ENCODE measurements at places on chromosomes 3 and 15.

DNA sequence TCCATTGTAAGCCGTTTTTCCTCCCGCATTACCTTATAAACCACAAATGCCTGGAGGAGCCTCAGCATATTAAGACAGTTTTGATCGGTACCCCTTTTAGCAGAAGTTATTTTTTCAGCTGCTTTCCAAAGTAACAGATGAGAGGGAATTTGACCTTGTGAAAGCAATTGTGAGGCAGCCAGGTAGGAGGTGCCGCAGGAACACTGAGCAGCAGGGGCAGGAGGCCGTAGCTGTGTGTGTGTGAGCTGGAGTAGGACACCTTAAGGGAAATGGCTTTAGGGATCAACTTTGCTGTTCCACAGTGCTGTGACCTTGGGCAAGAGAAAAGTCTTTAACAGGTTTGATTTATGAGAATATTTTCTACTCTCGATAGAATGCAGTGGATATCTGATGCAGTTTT lies 482.1 kb downstream of the IL5RA start:
- no peak for DNase-seq

DNA sequence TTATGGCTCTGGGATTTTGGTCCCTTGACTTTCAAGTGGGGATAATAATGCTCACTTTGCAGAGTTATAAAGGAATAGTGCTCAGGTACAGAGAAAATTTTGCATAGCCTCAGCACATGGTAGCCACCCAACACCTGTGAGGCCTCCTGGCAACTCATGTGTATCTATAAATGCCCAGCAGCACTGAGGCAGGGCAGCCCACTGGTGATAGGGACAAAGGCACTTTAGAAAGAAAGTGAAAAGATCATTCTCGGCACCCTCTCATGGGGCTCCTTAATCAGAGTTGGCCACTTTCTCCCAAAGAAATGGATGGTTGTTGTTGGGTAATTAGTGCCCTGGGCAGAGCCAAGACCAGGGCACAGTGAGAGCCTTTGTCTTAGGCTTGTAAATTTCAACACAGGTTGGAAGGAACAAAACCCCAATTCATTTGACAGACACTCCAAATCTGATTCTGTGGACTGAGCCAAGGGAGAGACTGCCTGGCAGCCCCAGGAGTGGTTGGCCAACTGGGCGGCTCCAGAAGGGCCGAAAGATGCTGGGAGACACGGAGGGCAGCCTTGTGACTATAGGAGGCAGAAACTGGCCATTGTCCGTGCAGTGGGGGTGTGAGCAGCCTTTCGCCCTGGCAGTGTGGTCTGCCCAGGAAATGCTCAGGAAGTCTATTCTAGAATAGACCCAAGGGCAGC lies 213.2 kb upstream of the RGMA start:
- DNase-seq, result no peak

GRCh38 chr3:127106053-127106452 lies 86.9 kb upstream of the PRR23E start:
- no peak for DNase-seq

GRCh38 chr3:78258798-78259197 lies 1218.9 kb downstream of the ROBO2 start:
- peak; percentile 93 for DNase-seq

GRCh38 chr3:114336122-114336697 lies 42.4 kb downstream of the TIGIT start:
- no peak for DNase-seq

- DNase-seq, result no peak
Measured at GRCh38 chr15:53031469-53031868, 241.3 kb upstream of the ONECUT1 start.

GRCh38 chr15:93138681-93139250 lies 49.8 kb upstream of the RGMA start:
- DNase-seq, result no peak

GRCh38 chr3:13023235-13023970 lies 49.8 kb downstream of the IQSEC1 start:
- peak; percentile 33 for DNase-seq

- DNase-seq, result no peak
Measured at GRCh38 chr3:30775040-30775439, 119.4 kb downstream of the GADL1 start.

DNA sequence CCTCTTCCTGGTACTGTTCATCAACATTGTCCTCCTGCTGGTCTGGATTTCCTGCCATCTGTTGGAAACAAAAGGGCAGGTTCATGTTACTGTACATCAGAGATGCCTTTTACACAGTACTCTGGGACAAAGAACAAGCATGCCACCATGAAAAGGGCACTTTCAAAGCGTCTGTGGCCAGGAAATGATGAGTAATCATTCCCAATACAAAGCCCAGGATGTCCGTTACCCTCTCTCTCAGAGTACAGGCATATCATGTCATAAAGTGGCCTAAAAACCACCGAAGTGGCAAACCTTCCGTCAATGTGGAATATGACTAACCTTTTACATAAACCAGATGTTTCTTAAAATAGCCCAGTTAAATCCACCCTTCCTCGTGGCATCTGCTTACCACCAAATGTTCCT lies 71.2 kb downstream of the GOLIM4 start:
- peak; percentile 78 for DNase-seq

DNA sequence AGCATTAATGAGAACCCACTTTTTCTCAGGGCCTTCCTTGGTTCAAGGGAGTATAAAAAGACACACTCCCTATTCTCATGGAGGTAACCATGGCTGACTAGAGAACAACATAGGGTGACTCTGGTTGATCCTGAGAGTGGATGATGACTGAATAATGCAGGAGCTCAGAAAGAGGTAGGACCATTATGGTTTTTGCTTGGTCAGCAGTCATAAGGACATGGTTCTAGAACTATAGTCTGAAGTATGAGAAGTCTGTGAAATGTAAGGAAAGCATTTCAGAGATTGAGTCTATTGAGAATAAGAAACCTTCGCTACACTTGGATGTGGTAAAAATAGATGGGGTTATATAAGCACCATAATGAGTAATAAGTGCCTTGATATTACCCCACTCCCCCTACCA lies 184.1 kb upstream of the GPR149 start:
- no peak for DNase-seq

DNA sequence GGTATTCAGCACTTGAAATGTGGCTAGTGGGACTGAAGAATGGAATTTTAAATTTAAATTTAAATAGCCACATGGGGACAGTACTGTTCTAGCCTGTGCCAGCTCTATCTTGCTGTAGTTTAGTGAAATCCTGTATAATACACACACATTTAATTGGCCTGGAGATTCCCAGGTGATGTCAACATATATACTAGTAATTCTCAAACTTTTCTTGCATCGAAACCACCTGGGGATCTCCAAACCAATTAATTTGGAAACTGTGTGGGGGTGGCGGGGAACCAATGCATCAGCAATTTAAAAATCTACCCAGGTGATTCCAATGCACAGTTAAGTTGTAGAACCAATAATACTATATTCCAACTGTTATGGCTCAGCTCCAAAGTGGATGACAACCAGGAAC lies 228.9 kb upstream of the MRPL3 start:
- DNase-seq, result no peak

DNA sequence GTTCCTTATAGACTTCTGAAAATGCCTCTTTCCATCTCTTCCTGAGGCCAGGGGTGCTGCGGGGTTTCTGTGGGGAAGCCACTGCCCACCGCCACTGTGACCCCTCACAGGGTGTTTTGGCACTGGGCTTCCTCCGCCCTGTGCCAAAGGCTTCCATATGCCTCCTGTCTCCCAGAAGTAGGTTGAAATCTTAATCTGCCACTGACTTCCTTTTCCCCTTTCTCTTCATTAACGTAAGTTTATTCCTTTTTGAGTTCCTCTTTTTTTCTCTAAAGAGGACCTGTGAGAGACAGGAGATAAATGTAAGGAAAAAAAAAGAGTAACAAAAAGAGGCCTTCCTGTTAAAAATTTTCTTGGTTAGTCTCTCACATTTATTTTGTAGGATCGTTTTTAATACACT lies 220.5 kb downstream of the CTNNB1 start:
- DNase-seq, result no peak

- no peak for DNase-seq
Measured at GRCh38 chr3:172070269-172070668, 30.9 kb downstream of the FNDC3B start.

GRCh38 chr3:10762116-10762515 lies 53.9 kb upstream of the SLC6A11 start:
- DNase-seq, result no peak

- no peak for DNase-seq
Measured at GRCh38 chr15:75796321-75796720, 46.9 kb upstream of the UBE2Q2 start.

- DNase-seq, result no peak
Measured at GRCh38 chr15:69066007-69066995, 51.8 kb downstream of the NOX5 start.

GRCh38 chr3:29281344-29282241 lies 722 bp downstream of the RBMS3 start:
- DNase-seq, result peak; percentile 67

- DNase-seq, result no peak
Measured at GRCh38 chr3:120683671-120684301, 1.7 kb upstream of the HGD start.

DNA sequence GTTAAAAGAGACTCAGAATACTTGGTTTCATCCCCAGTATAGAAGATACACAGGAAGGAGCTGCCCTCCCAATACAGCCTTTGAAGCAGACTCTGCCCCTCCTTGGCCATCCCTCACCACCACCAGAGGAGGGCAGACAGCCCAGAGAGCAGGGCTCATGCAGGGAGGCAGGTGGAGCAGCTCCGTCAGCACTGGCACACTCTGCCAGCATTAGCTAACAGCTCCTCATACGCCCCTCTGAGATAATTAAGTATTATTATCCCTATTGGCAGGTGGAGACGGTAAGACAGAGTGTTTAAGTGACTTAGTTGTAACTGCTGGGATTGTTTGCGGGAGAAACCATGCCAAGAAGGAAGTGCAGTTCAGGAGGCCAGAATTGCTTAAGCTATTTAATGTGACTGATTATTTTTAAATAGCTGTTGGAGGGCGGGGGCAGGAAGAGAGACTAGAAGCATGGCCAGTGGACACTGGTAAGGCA lies 434.0 kb downstream of the EPHB1 start:
- no peak for DNase-seq

DNA sequence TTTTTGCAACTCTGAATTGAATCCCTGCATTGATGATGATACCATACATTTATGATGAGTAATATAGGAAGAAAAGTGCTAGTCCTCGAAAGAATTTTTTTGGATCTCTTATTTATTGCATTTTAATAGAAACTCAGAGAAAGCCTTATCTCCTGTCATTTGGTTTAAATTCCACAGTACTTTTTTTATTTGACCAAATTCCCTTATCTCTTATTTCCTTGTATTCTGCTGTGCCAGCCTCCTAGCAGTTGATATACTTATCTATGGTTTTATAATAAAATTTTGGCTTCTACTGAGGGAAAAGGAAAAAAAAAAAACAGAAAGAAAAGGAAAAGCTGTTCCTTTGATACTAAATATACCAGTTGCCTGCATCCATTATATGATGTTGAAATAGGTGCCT lies 535.1 kb upstream of the NR2F2 start:
- DNase-seq, result peak; percentile 12

DNA sequence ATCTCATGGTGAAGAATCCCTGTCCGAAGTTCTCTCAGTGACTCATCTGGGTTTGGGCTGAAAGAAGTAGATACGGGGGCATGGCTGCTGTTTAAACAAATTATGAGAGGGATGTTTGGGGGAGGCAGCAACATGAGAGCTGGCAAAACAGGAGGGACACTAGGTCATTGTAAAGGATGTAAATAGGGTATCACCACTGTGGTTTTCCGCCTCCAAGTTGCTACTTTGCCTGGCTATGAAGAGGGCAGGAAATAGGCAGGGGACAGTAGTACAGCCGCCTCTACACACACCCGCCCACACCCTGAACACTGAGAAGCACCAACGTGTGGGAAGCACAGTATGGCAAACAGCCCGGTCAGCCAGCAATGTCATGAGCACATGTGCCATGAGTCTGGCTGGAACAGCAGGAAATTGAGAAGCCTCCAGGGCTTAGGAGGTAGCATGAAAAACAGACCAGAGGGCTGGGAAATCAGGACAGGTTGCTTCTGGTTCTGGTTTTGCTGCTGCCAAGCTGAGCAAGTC lies 17.1 kb downstream of the HEXA start:
- peak; percentile 91 for DNase-seq

DNA sequence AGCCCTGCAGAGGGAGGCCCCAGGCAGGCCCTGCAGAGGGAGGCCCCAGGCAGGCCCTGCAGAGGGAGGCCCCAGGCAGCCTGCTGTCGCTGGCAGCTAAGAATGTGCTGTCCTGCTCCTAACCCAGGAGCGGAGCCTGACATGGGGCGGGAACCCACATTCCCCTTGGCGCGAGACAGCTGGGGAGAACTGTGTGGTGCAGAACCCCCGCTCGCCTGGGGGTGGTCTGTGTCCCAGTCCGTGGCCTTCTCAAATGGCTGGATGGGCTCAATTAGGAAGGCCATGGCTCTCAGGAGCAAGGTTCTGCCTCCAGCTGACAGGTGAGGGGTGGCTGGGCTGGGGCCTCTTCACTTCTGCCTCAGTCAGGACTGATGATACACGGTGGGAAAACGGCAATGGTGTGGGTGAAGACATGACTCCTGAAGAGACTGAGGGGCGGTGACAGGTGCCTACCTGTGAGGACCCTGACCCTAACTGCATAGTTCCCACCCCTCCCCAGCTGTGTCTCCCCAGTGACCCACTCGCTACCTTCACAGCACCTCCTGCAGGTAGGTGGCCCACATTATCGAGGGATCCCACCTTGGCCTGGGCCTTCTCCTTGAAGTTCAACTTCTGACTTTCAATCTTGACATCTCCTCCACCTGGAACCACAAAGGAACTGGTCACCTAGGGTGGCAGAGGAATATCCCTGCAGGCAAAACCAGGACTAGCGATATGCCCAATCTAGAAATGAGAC lies 52.0 kb downstream of the DHX30 start:
- DNase-seq, result no peak

- peak; percentile 46 for DNase-seq
Measured at GRCh38 chr15:38084289-38084688, 149.8 kb downstream of the TMCO5A start.

GRCh38 chr3:150823277-150823676 lies 60.3 kb upstream of the SIAH2 start:
- DNase-seq, result no peak

DNA sequence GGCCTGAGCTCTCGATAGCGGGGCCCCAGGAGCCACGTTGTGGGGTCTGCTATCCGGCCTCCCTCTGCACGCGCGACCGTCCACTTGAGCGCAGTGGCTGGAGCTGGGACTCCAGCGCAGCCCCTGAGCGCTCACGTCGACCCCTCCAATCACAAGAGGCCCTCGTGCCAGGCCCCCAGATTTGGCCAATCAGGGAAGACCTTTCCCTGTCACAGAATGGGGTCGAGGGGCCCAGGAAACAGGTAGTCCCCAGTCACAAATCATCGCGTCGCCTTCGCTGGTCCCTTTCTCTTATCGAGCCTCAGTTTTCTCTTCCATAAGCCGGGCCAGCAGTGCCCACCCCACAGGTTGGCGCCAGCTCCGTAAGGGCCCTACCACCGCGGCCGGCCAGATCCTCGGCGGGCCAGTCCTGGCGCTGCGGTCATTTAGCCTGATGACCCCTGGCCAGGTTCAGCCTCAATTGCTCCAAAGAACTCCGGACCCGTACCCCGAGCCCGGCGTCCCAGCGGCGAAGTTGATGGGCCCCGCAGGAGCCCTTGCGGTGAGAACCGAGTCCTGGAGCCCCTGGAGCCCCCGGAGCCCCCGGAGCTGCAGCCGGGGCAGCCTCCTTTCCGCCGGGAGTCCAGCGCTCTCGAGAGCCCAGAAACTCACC lies 435 bp downstream of the ALDH1L1 start:
- DNase-seq, result peak; percentile 23

- no peak for DNase-seq
Measured at GRCh38 chr3:17765819-17766472, 23.5 kb upstream of the TBC1D5 start.

Data from EL (cell line).